Stimulated activated CD4-positive, alpha-beta T cell treated with anti-CD3 and anti-CD28 coated beads, Interleukin-2, amount 100 ng/mL, for 24 hours (primary cell): ENCODE measurements at places on chromosomes 7 and 10.

DNA sequence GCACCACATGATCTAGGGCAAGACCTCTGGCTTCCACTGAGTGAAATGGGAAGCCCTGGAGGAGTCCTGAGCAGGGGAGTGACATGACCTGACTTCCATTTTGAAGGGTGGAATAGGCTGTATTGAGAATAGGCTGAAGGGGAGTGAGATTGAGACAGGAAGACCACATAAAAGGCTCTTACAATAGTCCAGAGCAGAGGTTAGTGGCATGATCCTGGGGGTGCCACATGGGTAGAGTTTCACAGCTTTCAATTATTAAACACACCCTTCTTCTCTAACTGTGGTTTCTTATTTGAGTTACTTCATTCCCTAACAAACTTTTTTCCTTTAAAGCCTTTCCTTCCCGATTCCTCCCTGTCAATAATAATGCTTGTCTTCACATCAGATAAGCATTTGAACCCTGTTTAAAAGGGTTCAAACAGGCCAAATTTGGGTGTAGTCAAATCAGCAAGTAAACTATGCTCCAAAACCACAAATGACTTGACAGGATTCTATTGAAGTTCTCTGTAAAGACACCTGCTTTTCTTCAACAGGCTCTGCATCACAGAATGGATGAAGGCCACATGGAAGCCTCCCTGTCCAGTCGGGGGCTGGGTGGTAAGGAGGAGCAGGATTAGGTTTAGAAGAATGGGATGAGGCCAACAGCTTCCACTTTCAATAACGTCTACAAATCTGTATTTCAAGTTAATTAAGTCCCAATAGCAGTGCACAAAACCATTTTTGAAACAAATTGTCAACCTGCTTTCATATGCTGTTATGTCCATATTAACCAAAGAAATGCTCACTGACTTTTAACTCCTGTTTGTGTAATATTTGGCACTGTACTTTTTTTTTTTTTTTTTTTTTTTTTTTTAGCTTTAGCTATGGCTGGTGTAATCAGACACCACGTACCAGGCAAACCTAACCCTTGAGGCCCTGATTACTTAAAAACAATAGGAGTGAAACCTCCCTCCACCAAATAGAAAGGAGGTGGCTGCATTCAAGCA is 131.9 kb downstream of the NRCAM start:
- no peak for DNase-seq

DNA sequence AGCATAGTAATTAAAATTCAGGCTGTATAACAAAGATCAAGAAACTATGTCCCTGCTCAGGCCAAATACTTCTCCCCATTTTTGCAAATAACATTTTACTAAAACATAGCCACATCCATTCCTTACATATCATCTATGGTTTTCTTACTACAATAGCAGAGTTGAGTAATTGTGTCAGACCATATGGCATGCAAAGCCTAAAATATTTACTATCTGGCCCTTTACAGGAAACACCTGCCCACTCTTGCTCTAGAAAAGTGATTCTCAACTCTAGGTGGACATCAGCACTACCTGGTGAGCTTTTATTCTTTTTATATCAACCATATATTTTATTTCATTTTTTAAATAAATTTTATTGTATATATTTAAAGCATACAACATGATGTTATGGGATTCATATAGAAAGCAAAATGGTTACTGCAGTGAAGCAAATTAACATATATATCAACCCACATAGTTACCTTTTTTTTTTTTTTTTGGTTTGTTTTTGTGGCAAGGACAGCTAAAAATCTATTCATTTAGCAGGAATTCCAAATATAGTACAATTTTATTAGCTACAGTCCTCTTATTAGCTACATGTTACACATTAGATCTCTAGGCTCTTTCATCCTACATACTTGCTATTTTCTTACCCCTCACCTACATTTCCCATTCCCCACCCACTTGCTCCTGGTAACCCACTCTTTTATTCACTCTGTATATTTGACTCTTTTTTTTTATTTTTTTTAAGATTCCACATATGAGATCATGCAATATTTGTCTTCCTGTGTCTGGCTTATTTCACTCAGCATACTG is 19.6 kb downstream of the ABI1 start:
- no peak for DNase-seq

GRCh38 chr10:6617309-6618076 is 37.4 kb upstream of the PRKCQ start:
- no peak for DNase-seq

- DNase-seq, result no peak
Measured at GRCh38 chr10:12656518-12657142, 307.3 kb downstream of the CAMK1D start.

- no peak for DNase-seq
Measured at GRCh38 chr10:85362401-85362800, 1004.2 kb downstream of the GRID1 start.
